ENCODE measurements at places on chromosomes 3 and 15.

GRCh38 chr3:33130144-33130543, 16.3 kb downstream of the CRTAP start:
- no peak for DNase-seq

DNA sequence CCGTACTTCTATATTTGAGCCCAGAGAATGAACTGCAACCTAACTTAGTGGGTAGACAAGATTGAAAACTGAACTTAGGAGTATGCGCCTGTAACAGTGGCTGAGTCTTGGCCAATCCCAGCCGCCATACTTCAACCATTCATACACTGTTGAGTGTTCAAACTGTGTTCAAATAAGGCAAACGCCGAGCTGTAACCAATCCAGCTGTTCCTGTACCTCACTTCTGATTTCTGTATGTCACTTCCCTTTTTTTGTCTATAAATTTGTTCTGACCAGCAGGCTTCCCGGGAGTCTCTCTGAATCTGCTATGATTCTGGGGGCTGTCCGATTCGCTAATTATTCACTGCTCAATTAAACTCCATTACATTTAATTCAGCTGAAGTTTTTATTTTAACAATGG, 58.6 kb upstream of the TPM1 start:
- no peak for DNase-seq

DNA sequence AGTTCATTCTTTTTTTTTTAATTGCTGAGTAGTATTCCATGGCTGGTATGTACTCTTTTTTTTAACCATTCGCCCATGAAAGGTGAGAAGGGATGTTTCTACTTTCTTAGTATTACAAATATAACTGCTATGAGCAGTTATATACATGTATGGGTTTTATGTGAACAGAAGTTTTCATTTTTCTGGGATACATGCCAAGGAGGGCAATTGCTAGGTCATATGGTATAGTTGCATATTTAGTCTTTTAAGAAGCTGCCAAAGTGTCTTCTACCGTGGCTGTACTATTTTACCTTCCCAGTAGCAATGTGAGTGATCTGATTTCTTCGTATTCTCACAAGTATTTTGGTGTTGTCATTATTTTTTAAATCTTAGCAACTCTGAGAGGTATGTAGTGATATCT, 11.2 kb upstream of the KLHL40 start:
- no peak for DNase-seq

DNA sequence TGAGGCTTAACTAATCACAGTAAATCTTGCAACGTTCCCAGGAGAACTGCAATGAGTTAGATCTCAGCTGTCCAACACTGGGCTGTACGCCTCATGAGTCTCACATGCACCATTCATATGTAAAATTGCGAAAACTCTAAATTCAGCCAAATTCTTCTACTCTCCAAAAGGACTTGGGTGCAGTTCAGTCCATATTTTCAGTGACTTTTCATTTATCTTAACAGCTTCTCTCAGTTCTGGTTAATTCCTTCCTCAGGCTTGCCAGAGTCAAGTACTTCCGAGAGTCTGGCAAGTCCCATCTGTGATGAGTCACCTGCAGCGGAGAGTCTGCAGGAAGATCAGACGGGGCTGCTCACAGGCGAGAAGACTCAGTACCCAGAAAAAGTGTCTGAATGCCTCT, 11.5 kb downstream of the CCDC80 start:
- no peak for DNase-seq

GRCh38 chr15:61890106-61890505, 170.1 kb downstream of the VPS13C start:
- no peak for DNase-seq
